NCI-H460 (cell line): ENCODE measurements at places on chromosomes 2 and 18. TPM values are rescaled to one million over a fixed set of nuclear protein-coding genes. Genes with fewer than 3 reads are reported as not detected.

Gene SPP2
- total RNA-seq = not detected in 2 replicates

DNA sequence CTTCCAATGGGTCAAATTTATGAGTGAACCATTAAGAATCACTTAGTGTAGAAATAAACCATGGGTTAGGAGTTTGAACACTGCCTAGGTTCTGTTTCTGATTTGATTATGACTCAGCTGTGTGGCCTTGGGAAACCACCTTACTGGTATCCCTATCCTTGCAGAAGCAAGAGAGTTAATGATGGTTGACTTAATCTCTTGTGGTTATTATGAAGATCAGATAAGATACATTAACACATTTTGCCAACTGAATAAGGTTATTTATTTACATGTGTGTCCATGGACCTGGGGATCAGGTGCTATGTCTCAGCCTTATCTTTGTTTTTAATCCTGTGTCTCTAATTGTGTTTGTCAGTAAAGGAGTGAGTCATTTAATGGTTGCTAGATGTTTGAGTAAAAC lies 5.4 kb upstream of the KCNJ13 start:
- no peak for DNase-seq

Gene IL1RN
- total RNA-seq = not detected in 2 replicates

Gene FSIP2
- total RNA-seq = 0.05 TPM in 1 of 2 replicates, not detected in the other

- no peak for DNase-seq
Measured at GRCh38 chr2:171754254-171754939, 67.1 kb downstream of the DYNC1I2 start.

GRCh38 chr18:25225151-25225550 lies 126.8 kb downstream of the ZNF521 start:
- DNase-seq = no peak

DNA sequence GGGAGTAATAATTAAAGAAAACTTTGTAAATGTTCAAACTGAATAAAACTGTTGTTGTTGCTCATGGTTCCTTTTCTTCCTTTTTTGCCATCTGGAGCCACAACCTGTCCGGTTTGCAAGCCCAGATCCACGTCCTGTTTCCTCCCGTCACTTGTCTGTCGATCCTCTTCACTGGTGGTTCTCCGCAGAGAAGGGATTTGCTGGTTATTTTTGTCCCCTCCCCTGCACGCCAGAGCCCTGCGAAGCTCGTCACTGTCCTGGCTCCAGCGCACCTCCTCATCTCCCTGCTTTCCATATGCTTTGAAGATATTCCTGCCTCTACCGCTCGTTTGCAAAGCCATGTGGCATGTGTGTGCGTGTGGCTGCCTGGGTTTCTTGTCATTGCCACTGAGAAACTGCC lies 461.4 kb downstream of the RNF144A start:
- DNase-seq = no peak

DNA sequence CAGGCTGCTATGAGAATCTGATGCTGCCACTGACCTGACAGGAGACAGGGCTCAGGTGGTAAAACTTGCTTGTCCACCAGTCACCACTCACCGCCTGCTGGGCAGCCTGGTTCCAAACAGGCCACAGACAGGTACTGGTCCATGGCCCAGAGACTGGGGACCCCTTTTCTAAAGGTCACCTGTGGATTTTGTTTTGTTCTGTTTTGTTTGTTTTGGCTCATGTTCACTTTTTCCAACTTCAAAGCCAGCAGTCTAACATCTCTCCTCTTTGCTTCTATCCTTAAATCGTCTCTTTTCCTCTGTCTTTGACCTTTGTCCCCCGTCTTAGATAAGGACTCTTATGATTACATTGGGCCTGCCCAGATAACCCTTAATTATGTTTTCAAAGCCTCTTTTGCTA lies 3.3 kb upstream of the CERKL start:
- no peak for DNase-seq

DNA sequence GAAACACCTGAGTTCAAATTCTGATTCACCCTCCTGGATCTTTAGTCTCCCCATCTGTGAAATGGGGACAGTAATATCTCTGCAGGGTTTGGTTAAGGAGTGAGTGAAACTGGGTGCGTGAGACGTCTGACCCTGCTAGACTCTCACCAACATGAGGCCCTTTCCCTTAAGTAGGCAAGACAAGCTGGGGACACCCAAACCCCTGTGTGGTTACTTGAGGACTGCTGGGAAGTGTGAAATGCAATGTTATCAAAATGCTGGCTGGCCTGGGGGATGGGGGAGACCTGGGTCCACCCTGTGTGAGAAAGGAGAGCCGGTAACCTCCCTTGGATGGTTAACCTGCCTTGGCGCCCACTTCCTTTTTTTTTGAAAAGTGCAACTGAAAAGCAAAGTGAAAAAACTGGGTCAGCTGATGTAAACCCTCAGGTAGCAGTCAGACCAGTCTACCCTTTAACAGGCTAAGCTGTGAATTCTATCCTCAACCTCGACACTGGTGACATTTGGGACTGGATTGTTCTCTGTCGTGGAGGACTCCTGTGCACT lies 82.3 kb downstream of the INPP5D start:
- DNase-seq = no peak

- DNase-seq = no peak
Measured at GRCh38 chr2:120373424-120373823, 27.5 kb downstream of the INHBB start.

GRCh38 chr18:7608174-7608550 lies 41.0 kb downstream of the PTPRM start:
- no peak for DNase-seq
